ENCODE measurements at places on chromosomes 16 and 17.
A peak's percentile ranks its signal among the peaks of the same experiment; 100 is the strongest.

- DNase-seq, result no peak
Observed at GRCh38 chr17:43732958-43733357, 25.6 kb downstream of the SOST start.

DNA sequence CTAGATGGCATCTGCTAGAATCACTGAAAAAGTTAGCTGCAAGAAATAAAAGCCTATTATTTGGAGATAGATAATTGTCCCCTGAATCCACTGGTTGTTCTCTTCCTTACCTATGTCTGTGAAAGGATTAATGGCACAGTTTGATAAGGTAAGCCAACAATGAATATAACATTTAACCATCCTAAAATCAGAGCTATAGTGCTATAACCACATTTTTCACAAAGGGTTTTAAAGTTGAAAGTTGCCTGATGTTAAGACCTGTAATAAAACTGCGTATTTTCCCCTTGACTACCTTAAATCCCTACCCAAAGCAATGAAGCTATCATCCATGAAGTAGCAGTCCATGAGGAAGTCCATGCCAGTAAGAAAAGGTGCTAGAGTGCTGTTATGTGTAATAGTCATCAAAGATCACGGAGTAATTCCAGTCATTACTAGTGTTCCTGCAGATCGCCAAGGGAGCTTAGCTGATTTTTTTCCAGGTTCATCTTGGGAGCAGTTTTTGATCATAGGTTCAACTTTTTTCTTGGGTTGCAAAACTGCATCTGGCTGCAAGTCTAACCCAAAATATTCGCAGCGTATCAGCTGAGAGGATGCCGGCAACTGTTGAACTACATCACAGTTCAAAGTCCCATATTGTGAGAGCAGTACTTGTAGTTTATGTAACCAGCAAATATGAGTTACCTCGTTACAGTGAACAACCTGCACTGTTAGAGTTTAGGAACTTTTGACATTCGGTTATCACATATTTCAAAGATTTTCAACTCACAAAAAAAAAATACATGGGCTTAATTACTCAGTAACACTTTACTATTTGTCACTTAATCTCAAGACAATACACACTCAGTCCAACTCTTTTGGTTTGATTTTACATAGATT lies 18.2 kb upstream of the RSL1D1 start:
- DNase-seq, result no peak

- DNase-seq, result peak; percentile 68
Observed at GRCh38 chr16:89860747-89861304, 12.6 kb upstream of the TCF25 start.

DNA sequence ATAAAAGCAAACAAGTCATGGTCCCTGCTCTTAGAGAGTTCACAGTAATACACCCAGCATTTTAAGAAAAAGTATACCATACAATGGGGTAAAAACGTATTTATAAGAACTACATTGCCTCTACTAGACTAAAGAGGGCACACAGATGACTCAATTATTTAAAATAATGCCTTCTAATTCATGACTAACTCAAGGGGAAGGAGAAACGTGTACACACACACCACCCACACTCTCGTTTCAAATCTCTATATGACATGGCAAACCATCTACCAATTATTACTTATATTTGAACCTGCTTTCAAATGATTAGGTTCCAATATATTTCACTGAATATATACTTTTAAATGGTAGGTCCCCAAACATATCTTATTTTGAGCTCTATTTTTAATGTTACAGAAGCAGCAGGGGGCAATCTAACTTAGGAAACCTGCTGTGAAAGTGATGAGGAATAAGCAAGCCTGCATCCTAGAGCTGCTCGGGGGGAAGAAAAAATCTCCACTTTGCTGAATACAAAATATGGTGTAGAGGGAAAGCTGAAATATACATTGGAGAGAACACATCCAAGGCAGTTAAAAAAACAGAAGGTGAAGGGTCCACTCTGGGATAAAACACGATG lies 232.4 kb upstream of the PSMD7 start:
- no peak for DNase-seq

DNA sequence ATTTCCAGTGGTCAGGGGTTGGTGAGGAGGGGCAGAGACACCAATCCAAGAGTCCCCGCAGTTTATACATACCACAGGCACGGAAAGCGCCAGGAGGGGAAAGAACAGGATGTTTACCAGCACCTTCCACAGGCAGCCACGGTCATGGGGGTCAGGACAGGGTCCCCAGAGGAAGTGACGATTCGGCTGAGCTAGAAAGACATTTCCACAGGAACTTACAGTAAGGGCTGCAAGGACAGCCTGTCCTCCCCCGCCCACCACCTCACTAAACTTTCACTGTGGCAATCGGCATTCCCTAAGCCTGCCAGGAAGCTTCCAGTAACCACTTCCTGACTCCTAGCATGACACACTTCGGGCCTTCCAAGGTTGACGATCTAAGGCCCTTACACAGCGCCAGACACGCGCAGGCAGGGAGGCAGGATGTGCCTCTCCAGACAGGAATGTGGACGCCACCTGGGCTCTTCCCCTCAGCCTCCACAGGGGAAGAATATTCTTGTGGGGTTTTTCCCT lies 1.2 kb upstream of the MT2A start:
- DNase-seq, result peak; percentile 46

GRCh38 chr16:64626776-64627175 lies 495.1 kb downstream of the CDH11 start:
- no peak for DNase-seq

DNA sequence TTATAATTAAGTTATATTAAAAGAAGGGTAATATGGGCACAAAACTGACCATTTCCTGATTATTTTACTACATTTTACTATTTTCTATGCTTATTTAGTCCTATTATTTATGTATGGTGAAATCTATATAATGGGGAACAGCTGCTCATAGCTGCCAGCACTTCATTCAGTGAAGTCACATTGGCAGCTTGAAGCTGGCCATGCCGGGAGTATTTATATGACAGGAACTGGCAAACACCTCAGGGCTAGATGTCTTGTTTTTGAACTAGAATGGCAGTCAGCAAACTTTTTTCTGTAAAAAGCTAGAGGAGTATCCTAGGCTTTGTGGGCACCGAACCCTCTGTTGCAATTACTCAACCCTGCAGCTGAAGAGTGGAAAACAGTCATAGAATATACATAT lies 104.1 kb downstream of the CDH13 start:
- DNase-seq, result no peak

DNA sequence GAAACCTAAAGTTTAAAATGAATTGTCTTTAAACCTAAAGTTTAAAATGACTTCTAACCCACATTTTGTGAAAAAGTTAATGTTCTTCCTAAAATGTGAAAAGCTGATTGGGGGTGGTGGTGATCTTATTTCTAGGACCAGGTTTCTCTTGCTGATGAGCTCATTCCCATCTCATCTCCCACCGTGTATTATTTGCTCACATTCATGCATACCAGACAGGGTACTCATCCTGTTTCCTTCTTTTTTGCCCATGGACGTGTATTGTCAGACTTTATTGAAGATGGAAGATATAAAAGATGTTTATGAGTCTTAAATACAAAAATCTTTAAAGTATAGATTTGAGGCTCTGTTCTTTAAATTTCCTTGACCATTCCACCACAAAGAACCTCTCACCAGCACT lies 70.1 kb upstream of the MPHOSPH6 start:
- no peak for DNase-seq

DNA sequence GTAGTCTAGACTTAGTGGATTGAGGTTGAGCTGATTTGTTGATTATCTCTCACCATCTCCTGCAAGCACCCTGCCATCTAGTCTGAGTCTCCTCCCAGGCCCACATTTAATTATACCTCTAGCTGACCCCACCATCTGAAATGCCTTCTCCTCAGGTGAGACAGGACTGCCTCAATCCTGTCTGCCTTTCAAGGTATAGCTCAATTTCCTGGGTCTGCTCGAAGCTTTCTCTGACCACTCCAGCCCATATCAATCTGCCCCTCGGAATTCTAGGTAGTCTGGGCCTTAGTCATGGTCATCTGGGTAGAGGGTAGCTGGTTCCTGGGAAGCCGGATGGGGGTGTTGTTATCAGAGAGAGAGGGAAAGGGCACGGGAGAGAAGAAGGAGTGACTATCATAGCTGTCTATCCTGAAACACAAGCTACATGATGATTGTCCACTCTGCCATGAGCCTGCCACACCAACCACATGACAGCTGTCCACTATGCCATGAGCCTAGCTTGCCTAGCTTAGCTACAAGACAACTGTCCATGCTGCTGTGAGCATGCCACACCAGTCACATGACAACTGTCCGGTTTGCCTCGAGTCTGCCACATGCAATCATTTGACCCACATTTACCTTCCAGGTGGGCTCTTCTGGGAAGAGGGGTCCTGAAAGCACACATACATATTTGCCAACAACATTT lies 34.4 kb downstream of the LYRM9 start:
- DNase-seq, result no peak

Data from NB4 (cell line).